ENCODE measurements at places on chromosomes 5 and 9. TPM values are rescaled to one million over a fixed set of nuclear protein-coding genes. Genes with fewer than 3 reads are reported as not detected.

Gene SPEF2
- total RNA-seq = 10.0 TPM

DNA sequence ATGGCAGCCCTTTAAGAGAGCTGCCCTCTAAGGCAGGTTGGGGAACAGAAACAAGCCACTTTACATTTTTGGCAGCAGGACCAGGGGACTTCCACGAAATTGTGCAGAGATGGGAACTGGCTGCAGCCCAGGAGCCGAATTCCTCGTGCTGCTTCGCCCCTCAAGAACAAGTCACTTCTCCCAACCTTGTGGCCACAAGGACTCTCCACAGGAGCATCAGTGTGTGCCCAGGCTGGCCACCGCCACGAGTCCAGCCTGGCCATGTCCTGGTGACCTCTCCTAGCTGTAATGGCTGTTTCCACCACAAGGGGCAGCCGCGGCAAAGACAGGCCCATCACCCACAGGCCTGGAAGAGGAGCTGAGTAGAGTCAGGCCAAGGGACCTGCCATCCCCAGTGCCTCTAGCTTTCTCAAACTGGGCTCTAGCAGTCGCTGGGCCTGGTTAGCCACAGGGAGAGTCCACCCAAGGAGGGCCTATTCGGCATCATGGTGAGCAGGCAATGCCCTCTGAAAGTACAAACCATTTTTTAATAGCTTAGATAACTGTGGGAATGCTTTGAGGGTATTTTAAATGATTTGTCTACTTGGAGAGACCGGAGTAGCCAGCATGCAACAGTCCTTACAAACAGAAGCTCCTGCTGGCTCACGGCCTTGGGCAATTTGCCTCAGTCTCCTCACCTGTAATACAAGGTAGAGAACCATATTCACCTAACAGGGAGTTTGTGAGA lies 129.0 kb downstream of the COL23A1 start:
- peak; percentile 28 for DNase-seq

- no peak for DNase-seq
These were observed 591.7 kb downstream of the CSNK1G3 start for GRCh38 chr5:124103671-124104070.

- no peak for DNase-seq
These were observed 14.1 kb downstream of the CAPSL start for GRCh38 chr5:35924122-35924949.

- no peak for DNase-seq
These were observed 32.8 kb upstream of the IL17B start for GRCh38 chr5:149411738-149412519.
